ENCODE measurements at places on chromosomes 2 and 18. TPM values are rescaled to one million over a fixed set of nuclear protein-coding genes. Genes with fewer than 3 reads are reported as not detected.

Gene DGUOK
- 87.1 TPM for total RNA-seq

Gene HOXD9
- not detected for total RNA-seq

Gene NXPH2
- total RNA-seq: not detected

Gene DYNAP
- not detected for total RNA-seq

DNA sequence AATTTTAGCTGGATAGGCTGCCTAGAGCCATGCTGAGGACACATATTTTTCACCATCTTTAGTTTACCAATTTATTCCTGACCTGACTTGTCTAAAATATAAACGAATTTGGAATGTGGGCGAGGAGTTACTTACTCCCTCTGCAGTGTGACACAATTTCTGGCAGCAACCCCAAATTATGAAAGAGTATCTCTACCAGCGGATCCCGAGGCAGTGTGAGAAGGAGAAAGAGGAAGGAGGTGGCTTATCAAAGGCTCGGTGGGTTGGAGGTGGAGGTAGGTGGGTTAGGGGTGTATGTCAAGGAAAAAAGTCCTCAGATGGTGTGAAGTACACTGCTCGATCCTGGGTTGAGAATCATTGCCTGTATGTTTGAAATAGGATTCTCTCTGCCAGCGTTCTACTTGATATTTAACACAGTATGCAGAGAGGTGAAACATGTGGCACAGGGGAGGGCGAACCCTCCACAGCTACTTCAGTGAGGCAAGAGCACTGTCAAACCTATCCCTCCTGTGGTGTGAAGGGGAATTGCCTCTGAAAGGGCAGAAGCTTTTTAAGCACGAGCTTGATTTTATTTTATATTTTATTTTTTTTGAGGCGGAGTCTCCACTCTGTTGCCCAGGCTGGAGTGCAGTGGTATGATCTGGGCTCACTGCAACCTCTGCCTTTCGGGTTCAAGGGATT lies 76.0 kb downstream of the RFTN2 start:
- DNase-seq: no peak

- DNase-seq: no peak
These were observed 93.9 kb downstream of the MGAT5 start for GRCh38 chr2:134347756-134348155.

- DNase-seq: no peak
These were observed 83.8 kb downstream of the ATL2 start for GRCh38 chr2:38293152-38293865.

DNA sequence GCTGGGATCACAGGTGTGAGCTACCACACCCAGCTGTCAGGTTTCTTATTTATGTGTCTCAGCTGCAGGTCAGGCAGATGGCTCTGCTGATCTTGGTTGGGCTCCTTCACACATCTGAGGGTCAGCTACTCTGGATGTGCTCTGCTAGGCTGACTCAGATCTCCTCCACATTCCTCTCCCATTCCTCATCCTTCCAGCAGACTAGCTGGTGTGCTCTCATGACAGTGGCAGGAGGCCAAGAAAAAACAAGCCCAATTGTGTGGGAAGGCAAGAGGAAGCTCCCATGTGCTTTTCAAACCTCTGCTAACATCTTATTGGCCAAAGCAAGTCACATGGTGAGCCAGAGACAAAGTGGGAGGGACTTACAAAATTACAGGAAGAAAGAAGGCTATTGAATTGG lies 11.7 kb upstream of the MSH6 start:
- DNase-seq: no peak

DNA sequence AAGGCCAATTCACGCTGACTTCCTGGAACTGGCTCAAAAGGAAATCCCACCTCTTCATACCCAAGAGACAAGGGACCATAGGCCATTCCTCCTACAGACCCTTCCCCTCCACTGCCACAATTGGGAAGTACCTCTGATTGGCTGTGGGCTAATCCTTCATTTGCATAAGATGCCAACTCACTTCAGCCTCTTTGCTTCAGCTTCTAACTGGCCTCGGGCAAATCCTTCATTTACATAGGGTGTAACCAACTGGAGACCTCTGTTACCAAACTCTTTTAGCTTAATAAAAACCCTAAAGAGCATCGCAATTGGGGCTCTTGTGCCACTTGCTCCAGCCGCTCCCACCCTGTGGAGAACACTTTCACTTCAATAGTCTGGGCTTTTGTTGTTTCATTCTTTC lies 38.2 kb downstream of the MC2R start:
- no peak for DNase-seq

DNA sequence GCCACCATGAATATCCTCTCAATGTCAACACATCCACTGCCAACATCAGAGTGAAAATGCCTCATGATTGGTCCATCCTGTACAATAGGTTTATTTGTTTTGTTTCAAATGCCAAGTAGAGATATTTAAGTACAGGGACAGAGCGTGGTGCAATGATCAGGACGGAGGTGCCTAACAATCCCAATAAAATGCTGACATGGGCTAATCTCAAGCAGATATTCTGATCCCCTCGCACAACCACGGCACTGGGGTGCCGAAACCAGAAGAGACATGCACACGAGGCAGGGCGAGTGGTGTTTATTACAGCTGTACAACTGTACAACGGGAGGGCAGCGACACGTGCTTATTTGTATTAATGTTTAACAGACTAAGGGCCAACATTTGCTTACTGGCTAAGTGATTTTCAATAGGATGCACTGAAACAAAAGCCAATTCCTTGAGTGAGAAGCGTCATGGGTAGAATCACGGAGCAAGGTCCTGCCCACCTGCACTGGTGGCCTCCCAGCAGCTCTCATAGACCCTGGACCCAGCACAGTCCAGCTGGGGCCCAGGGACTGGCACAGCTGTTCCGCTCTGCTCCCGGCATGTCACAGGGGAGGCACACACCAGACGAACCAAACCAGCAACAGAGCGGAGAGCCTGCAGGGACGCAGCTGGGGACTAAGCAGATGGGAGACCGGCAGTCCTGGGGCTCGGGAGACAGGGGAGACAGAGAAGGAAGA lies 101.4 kb downstream of the HDAC4 start:
- no peak for DNase-seq
